ENCODE measurements at places on chromosomes 3 and 15.

- no peak for DNase-seq
Observed at GRCh38 chr15:98039596-98039995, 79.1 kb downstream of the ARRDC4 start.

DNA sequence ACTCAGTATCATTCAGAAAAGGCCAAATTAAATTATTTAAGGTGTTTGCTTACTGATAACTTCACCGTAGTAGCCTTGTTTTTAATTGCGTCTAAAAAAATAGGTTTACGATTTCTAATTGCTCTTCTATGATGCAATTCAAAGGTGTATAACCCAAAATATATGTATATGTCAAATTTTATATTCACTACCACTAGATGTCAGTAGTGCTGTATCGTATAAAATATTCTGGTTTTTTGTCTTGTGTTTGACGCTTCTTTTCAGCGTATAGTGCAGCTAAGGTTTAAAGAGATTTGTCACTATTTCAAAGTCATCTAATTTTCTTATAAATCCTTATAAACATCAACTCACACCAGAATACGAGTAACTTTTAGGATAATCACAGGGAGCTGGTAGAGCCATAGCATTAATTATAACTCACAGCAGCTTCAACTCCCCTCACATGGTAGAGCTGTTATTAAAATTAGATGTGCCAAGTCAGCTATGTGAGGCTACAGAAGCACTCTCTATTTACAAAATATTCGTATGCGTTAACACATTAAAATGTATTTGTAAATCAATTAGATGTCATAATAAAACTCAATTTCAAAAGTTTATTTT is 3.5 kb downstream of the PFN2 start:
- peak; percentile 43 for DNase-seq

DNA sequence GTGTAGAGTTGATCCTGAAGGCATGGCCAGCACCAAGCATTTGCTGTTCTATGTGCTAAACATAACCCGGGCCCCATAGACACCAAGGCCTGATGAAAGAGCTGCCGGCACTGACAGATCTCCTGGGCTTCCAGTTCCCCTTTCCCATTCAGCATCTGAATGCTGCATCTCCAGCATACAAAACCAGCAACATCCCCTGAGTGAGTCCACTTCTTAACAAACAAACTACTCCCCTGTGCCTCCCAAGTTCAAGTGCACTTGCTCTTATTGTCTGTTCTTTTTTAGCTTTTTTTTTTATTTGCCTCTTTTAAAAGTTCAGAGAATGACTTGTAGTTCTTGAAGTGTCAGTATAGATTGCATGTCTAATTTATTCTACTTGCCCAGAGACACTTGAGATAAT is 156.0 kb downstream of the EDEM1 start:
- DNase-seq, result no peak

- no peak for DNase-seq
Observed at GRCh38 chr15:70853973-70854665, at the start of gene LARP6. Gene LARP6 (minus strand): TSS chr15:70854157. CDS start chr15:70854088, 69 bp downstream.

DNA sequence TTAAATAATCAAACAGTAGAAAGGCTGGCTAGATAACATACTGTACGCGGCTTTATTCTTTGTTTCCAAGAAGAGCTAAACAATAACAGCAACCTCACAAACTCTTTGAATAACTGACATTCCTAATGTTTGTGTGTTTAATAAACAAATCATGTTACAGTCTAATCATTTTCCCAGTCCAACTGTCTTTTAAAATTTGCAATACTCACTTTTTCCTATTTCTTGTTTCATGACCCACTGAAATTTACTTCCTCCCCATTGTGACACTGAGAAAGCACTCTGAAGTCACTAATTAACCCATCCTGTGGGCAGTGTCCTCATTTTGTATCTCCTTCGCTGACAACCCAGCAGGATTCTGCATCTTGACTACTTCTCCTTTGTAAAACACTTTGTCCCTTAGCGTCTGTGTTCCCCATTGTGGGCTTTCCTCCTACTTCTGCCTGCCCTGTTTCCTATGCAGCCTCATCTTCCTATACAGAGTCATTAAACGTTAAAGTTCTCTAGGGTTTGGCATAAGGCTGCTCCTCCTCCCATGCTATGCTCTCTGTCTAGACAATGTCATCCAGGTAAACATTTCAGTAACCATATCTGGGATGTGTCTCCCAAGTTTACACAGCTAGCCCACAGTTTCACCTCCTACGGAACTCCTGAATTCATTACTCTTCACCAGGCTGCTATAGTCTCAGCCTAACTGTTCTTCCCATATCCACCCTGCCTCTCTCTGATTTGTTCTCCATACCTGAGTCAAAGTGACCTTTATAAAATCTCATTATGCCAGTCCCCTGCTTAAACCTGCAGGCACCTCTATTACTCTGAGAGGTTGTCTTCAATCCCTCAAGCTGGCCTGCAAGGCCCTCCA is 148.9 kb downstream of the GREM1 start:
- peak; percentile 93 for DNase-seq

DNA sequence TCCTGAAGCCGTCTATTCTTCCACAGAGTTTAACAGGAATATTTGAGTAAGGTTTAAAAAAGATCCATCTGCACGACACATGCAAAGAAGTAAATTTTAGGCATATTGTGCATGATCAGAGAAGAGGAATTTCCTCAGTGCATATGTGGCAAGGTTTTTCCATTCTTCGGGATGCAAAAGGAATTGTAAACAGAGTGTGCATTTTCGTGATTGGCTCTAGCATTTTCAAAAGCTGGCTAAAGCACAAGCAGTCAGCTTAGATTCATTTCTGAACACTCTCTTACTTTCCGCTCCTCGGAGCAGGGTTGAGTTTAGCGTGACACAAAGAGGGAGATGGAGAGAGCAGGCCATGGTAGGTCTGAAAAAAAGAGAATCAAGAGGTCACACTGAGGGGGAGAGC is 128.2 kb downstream of the ADAMTS9 start:
- DNase-seq, result no peak

GRCh38 chr15:84789762-84790161 is 27.4 kb upstream of the ALPK3 start:
- no peak for DNase-seq

DNA sequence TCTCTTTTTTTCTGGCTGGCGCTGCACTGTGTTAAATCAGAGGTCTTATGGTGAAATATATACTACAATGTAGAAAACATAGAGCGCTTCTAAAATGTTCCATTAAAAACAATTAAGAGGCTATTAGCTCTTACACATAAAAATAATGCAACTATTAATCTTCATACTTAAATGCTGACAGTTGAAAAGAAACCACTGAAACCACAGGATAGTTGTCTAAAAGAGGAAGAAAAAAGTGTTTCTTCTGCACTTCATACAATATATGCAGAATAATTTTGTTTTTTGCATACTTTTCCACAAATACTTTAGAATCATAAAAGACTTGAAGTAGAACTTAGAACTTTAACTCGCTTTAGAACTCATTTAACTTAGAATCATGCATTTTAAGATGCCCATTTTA is 170.5 kb downstream of the PYDC2 start:
- DNase-seq, result no peak

GRCh38 chr15:89208256-89208655 is 13.1 kb downstream of the RLBP1 start:
- DNase-seq, result no peak

DNA sequence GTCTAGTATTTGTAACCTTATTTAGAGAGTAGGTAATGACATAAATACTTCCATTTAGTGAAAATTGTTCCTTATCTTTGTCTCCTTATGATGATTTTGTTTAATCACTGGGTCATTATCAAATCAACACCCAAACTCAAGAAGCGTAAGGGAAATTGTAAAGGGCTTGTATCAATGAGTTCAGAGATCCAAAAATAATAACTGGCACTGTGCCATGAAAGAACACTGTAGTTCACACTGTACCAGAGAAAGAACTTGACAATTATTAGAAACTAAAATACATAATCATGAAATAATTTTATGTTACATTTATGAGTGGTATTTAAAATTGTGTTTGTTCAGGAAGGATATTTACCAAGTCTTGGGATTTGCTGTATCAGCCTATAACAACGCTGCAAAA is 895.4 kb downstream of the FHIT start:
- no peak for DNase-seq

GRCh38 chr15:60128000-60128376 is 123.9 kb downstream of the FOXB1 start:
- DNase-seq, result no peak

DNA sequence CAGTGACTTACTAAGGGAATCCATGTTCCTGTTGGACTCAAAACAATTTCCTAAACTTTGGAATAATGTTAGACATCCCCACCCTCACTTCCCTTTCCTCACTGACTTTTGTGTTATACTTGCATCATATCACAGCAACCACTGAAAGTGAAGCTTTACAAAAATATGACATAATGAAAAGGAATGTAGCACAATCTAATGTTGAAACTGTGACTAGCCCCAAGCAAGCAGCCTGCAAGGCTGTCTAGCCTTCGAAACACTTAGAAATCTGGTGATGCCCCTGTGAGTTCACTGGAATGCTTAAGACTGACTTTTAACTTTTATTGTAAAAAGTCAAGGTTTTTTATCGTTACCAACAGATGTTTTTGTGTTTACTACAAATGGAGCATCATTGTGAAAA is 203.7 kb upstream of the ZNF385D start:
- no peak for DNase-seq

DNA sequence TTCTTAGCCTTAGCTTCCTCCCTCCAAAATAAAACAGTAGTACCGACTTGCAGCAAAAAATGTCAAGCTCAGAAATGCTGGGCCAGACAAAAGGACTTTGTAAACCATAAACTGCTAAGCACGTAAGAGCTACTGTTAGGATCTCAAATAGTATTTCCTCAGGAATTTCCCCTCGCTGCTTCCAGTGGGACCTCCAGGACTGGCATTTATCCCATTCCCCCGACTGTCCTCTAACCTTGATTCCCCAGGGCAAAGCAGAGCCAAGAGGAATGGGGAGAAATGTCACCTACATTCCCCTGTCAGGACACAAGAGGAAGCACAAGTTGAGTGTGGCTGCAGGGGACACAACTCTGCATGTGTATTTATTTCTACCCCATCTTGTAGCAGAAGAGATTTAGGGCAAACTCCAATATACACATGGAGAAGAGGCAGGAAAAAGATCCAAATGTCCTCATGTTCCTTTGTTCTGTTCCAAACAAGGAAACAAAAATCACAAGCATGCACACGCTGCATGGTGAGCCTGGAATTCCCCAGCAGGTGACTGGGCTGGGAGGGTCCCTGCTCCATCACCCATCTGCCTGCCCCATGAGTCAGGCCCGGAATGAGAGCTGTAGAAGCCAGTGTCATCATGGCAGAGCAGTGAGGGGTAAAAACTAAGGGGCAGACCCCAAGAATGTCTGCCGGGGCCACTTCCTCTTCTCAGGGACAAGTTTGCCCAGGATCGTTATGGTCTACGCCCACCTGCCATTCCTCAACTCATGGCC is 4.2 kb downstream of the STOML1 start:
- peak; percentile 65 for DNase-seq

GRCh38 chr15:61621146-61621545 is 392.0 kb upstream of the RORA start:
- DNase-seq, result no peak

GRCh38 chr15:43792761-43793476 is 799 bp downstream of the SERF2 start:
- DNase-seq, result peak; percentile 79

- DNase-seq, result no peak
Observed at GRCh38 chr15:91632981-91633380, 220.5 kb upstream of the SLCO3A1 start.

DNA sequence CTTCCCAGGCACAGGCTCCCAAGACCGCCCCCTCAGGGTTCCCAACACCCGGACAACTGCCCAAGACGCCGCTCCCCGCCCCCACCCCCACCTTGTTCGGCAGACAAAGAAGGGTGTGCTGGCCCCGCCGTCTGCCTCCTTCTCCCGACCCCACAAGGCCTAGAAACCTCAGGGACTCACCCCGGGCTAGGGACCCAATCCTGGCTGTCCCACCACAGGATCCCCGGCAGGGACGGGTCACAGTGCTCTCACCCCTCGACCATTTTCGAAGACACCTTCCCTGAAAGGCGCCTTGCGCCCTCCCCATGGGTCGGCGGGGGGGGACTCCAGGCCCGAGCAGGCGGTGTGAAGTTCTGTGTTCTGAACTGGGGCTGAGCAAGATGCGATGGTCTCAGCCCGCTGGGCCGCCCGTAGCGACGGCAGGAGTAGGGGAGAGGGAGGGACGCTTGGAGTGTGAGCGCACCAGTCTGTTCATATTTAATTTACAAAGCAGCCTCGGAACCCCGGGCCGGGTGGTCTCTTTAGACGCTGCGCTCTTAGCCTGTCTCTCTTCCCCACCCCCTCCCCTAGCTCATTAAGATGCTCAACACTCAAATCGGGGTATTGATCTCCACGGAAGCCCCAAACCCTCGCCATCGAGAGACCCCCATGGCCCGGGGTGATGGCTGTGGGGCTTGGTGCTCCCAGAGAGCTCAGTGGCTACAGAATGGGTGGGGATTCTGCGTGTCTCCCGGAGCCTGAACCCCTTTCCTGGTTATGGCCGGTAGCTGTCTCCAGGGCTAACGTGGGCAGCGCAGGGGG is 1.4 kb upstream of the ISLR2 start:
- no peak for DNase-seq

- DNase-seq, result no peak
Observed at GRCh38 chr3:58175437-58176184, 35.2 kb downstream of the DNASE1L3 start.

DNA sequence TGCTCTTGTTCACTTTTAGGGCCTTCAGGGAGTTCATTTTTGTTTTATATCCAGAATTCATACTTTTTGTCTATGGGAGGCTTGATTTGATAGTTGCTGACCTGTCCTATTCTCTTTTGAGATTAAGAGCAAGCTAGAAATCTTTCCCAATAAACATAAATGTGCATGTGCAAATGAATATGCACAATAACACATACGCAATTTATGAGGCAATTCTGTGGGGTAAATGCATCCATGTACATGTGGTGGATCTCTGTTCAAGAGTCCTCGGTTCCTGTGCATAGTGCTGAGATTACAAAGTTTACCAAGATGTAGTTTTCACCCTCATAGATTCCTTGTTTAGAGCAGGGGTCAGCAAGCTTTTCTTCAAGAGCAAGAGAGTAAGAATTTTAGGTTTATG is 640.7 kb downstream of the EDEM1 start:
- no peak for DNase-seq

DNA sequence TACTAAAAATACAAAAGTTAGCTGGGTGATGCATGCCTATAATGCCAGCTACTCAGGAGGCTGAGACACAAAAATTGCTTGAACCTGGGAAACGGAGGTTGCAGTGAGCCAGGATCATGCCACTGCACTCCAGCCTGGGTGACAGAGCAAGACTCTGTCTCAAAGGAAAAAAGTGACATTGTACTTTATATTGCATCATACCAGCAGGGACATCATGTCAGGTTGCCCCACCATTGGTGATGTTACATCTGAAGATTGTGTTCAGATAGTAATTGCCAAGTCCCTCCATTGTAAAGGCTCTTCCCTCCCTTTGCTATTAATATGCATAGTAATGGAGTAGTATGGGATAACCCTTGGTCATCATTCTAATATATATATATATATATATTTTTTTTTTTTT is 44.8 kb downstream of the FOXL2 start:
- DNase-seq, result peak; percentile 71

GRCh38 chr15:96243701-96244100 is 86.8 kb upstream of the NR2F2 start:
- no peak for DNase-seq
